ENCODE measurements at places on chromosomes 13 and 19.

GRCh38 chr13:49646688-49647087, 18.4 kb downstream of the ARL11 start:
- no peak for DNase-seq

DNA sequence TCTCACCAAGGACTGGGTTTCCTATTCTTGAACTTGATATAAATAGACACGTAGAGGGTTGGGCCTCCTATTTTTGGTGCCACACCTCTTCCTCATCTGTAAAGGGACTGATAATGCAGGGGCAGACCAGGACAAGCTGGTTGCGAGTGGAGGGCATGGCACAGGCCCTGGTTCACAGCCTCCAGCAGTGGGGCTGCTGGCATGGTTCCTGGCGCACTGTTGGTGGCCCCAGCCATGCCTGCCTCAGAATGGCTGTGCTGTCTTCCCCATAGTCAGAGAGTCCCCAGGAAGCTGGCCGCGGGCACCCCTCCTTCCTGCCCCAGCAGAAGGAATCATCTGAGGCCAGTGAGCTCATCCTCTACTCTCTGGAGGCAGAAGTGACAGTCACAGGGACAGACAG, 10.5 kb upstream of the OVOL3 start:
- no peak for DNase-seq

DNA sequence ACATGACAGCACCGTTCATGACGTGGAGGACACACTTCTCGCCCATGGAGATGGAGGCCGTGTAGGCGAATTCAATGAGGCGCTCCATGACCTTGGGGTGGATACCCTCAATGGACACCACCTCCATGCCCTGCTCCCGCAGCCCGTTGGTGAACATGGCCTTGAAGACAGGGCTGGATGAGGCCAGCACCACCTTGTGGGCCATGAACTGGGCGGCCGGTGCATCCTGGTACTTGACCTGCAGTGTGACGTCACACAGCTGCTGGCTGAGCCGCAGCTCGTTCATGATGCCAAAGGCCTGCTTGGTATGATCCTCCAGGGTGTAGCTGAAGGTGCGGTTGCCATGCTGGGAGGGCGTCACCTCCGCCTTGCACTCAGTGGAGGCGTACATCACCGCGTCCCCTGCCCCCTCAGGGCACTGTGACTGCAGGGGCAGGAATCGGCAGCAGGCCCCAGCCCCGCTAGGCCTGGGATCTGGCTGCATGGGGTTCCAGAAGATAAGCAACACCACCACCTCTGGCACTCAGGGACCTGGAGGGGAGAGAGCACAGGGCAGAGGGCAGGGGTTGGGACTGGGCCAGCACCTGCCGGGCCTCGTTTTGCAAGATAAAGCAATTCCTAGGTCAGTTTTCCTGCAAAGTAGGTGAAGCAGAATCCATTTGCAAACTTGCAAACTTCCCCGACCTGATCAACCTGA, 3.5 kb downstream of the KEAP1 start:
- DNase-seq = no peak

- no peak for DNase-seq
These were observed 77.9 kb downstream of the GNG7 start for GRCh38 chr19:2624537-2625091.

- DNase-seq = no peak
These were observed 8.0 kb downstream of the FXYD3 start for GRCh38 chr19:35123573-35123972.

DNA sequence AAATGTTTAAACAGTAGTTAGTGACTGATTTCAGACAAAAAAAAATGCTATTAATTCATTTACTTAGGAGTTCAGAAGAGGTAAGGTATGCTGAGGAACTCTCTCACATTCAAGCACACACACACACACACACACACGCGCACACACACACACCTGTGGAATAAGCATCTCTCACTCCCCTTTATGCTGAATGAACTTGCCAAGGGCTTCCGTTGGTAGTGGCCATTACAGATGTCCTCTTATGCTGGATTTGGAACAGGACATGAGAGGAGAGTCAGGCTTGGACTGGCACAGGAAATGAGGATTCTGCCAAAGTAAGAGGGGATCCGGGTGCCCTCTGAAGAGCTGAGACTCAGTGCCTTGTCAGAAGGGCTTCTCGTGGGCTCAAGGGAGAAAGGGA, 463.4 kb upstream of the MIR17HG start:
- DNase-seq = no peak

GRCh38 chr19:37243206-37243632, 25.2 kb downstream of the ZNF383 start:
- no peak for DNase-seq

GRCh38 chr13:80340651-80341100, 250 bp downstream of the SPRY2 start:
- no peak for DNase-seq

- no peak for DNase-seq
These were observed 15.5 kb downstream of the UPF3A start for GRCh38 chr13:114296902-114297301.

DNA sequence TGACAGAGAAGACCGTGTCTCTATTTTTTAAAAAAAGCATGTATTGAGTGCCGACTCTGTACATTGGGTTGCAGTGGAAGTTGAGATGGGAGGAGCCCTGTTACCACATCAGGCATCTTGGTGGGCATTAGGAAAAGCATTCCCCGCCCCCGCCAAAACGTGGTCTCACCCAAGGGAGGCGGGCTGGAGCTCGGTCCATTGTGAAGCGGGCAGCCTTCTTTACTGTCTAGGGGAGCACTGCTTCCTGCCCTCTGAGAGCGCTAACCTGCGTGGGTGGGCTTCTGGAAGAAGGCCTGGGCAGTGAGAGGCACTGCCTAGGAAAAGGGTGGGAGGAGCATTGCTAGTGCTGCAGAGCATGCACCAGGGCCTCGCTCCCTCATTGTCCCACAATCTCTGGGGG, 3.9 kb downstream of the NR1H2 start:
- no peak for DNase-seq

- no peak for DNase-seq
These were observed 322 bp downstream of the ZNF558 start for GRCh38 chr19:8831832-8832131.

DNA sequence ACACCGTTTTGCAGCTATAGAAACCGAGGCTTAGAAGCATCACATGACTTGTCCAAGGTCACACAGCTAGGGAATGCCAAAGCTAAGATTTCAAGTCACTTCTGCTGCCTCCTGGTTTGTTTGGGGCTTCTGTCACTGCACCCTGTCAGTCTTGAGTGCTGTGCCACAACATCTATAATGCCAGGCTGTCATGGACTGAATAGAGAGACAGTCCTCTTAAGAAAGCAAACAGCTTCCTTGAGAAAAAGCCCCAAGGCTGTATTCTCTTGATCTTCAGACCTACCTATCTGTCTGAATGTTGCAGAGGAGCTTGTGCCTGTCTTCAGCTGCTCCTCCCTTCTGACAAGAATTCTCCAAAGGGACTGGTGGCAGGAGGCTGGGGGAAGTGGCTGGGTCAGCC, 81.6 kb downstream of the OLFM4 start:
- no peak for DNase-seq

GRCh38 chr13:51330791-51331190, 8.7 kb upstream of the SERPINE3 start:
- no peak for DNase-seq

- DNase-seq = no peak
These were observed 67.2 kb downstream of the UQCRFS1 start for GRCh38 chr19:29145756-29146155.

GRCh38 chr13:36006347-36006746, 124.8 kb downstream of the DCLK1 start:
- DNase-seq = no peak

DNA sequence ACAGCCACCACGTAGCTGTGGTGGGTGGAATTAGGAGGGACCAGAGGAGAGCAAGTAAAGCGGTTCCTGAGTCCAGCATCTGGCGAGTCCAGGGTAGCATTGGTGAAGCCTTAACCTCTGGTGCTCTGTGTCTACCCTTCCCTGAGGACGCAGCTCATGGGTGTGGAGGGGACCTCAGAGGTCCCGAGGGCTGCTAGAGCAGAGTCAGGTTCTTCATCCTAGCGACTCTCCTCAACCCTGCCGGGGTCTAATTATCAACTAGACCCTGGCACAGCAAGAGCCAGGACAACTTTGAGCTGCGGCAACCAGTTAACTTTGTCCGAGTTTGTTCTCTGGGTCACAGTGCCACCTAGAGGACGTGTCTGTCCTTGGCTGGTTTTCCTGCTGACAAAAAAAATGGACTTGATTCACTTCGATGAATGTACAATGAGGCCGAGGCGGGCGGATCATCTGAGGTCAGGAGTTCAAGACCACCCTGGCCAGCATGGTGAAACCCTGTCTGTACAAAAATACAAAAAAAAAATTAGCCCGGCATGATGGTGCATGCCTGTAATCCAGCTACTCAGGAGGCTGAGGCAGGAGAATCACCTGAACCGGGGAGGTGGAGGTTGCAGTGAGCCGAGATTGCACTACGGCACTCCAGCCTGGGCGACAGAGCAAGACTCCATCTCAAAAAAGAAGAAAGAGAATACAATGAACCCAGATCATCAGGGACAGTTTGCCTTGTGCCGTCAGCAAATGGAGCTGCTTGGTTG, 25.0 kb downstream of the TSSK6 start:
- peak; percentile 58 for DNase-seq

DNA sequence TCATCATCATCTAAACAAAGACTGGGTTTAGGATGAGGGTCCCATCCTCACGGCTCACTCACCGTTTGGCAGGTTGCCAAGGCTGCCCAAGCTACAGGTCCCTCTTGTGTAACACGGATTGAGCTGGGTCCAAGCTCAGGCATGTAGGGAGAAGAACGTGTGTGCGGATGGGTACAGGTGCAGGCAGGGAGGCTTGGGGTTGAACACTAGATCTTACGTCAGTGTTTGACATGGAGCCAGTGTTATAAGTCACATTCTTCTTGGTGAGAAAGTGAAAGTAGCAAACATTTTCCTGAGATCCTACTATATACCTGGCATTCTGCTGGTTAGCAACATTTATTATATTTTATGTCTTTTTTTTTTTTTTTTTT, 136.8 kb upstream of the RNF113B start:
- no peak for DNase-seq

DNA sequence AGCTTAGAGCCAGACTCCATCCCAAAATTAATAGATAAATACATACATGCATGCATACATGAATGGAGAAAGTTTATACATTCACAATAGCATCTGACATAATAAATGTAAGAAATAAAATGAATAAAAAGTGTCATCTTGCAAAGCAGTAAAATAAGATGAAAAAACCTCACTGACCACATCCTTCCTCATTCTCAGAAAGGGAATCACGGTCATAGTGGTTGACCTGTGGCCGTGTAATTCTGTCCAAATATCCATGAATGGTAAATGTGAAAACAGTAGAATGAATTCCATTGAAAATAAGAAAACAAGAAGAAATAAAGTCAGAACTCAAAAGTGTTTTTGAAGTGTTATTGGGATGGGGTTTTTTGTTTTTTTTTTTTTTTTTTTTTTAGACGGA, 9.8 kb upstream of the CDC42EP5 start:
- DNase-seq = no peak
